T-helper 2 cell (primary cell): ENCODE measurements at places on chromosomes 7 and 10.

DNA sequence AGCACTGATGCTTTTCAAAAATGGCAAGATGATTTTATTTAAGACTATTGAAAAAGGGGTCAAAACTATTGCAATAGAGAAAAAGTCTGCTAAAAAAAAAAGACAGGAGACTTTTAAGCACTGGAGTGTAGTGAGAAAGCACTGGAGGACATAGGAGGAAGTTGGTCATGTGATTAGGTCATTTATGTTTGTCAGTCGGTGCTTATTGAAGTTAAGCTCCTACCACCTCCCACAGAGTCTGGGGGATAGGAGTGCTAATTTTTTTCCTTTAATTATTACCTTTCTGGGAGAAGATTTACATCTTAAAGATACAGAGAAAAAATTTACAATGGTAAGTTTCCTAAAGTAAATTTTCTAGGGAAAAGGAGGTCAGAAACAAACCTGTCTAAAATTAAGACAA, 80.2 kb upstream of the TMEM229A start:
- no peak for DNase-seq

DNA sequence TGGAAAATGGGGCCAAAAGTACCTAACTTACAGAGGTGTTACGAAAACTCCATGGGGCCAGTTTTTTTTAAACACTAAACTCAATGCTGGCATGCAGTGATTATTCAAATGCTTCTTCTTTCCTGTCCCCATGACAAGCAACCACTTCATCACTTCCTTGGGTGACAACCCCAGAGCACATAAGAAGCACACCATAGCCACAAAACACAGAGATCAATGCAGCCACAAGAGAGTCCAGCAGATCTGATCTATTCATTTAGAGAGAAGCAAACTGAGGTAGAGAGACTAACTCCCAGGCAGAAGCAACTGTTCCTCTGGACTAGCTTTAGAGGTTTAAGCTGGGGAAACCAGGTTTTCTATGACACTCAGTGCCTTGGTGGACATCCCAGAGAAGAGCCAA, 180.0 kb downstream of the GRID1 start:
- no peak for DNase-seq

DNA sequence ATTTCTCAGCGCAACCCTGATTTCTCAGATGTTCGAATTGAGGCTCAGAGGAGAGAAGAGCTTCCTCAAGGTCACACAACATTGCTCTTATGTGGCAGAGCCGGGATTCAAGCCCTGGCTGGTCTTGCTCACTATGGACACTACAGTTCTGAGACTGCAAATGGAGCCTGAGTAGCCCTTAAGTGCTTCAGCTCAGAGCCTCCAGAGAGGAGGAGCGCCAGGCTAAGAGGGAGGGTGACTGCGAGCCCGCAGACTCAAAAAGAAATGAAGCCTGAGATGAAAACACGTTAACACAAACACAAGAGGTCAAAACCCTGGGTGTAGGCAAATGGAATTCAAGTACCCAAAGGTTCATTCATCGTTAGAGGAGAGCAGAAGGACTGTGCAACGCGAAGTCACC, 13.9 kb downstream of the ARHGAP22 start:
- DNase-seq: no peak

- no peak for DNase-seq
Measured at GRCh38 chr10:120005207-120006201, 113.0 kb downstream of the SEC23IP start.
